ENCODE measurements at places on chromosomes 13 and 19. TPM values are rescaled to one million over a fixed set of nuclear protein-coding genes. Genes with fewer than 3 reads are reported as not detected.

FCAR gene
- total RNA-seq: not detected

ARRDC5 gene
- total RNA-seq: 0.76 TPM

PGLYRP2 gene
- total RNA-seq: not detected

HCST gene
- total RNA-seq: 9.7 TPM

HS6ST3 gene
- not detected for total RNA-seq

CPB2 gene
- total RNA-seq: not detected

THSD8 gene
- total RNA-seq: not detected

CEACAM4 gene
- not detected for total RNA-seq

LGALS14 gene
- not detected for total RNA-seq

ZIK1 gene
- 1.6 TPM for total RNA-seq

ANGPTL8 gene
- total RNA-seq: not detected

GADD45B gene
- total RNA-seq: 278 TPM

CCDC122 gene
- total RNA-seq: 2.5 TPM

MBD3L3 gene
- not detected for total RNA-seq

GJB2 gene
- total RNA-seq: 8.8 TPM

RFXANK gene
- total RNA-seq: 18.2 TPM
